ENCODE measurements at places on chromosomes 11 and 22.

- DNase-seq: no peak
These were observed 30.5 kb downstream of the LMO2 start for GRCh38 chr11:33861386-33861785.

GRCh38 chr11:31805629-31806185, 5.4 kb downstream of the PAX6 start:
- no peak for DNase-seq

DNA sequence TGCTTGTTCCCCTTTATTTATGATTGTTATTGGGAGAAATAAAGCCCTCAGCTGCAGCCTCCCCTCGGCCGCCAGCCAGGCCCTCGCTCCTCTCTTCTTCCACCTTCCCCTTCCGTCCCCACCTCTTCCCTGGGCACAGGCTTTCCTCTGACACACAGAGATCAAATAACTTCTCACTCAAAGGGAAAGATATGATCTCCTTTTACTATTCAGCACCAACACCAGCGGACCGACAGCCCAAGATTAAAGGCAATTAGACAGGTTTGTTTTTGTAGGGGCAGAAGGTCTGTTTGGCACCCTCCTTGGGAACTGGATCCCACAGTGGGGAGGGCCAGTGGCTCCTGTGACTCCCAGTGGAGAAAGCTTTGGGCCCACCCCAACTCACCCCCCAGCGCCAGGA, 23.0 kb downstream of the NECTIN1 start:
- DNase-seq: no peak

DNA sequence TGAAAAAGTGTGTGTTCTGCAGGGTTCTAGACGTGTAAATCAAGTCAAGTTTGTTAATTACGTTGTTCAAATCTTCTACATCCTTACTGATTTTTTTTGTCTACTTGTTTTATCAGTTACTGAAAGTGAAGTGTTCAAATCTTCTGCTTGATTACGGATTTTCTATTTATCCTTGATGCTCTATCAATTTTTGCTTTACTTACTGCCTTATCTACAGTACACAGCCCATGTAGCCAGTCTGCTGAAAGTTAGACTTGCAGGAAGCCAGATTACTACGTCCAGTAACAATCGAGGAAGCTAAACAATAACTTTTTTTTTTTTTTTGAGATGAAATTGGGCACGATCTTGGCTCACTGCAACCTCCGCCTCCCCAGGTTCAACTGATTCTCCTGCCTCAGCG, 15.6 kb upstream of the C11orf24 start:
- no peak for DNase-seq

DNA sequence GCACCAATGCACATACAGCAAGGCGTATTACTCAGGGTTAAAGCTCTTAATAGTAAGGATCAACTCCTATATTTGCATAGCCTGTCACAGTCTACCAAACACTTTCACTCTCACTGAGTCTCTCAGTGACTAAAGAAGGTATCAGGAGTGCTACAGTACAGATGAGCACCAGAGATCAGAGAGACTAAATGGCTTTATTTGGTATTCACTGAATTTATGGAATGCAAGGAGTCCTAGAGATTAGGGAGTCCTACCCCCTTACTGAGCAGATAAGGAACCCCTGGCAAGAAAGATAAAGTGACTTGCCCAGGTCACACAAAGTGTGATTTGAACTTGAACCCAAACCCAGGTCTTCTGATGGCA, 396.4 kb upstream of the CCDC90B start:
- no peak for DNase-seq

- DNase-seq: peak; percentile 25
These were observed 13.5 kb downstream of the PGA5 start for GRCh38 chr11:61254403-61255025.

- DNase-seq: no peak
These were observed 121.7 kb upstream of the CRYBB3 start for GRCh38 chr22:25077964-25078363.

GRCh38 chr11:44537679-44538078, 27.8 kb upstream of the CD82 start:
- no peak for DNase-seq

- DNase-seq: no peak
These were observed 36.6 kb upstream of the PAX6 start for GRCh38 chr11:31847761-31848160.

DNA sequence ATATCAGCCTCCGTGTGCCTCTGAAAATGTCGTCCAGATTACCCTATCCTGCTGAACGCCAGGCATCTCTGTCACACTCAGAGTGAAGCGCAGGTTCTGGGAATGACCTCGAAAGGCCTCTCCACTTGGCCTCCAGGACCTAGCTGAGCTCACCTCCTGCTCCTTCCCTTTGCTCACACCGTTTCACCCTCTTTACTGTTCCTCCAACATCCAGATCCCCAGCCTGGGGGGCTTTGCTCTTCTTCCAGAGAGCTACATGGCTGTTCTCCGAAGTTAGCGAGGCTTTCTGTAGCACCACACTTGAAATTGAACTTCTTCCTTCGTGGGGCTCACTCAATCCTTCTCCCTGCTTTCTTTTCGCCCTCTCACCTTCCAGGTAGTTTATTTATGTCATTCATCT, 27.9 kb downstream of the GLB1L2 start:
- DNase-seq: no peak

GRCh38 chr11:118353084-118353710, 6.2 kb upstream of the UBE4A start:
- DNase-seq: no peak

- no peak for DNase-seq
These were observed 12.5 kb downstream of the CCDC34 start for GRCh38 chr11:27350511-27350910.

- no peak for DNase-seq
These were observed 15.0 kb downstream of the SYT13 start for GRCh38 chr11:45270946-45271716.

- no peak for DNase-seq
These were observed 76.0 kb upstream of the WNT7B start for GRCh38 chr22:46052801-46053562.

- no peak for DNase-seq
These were observed 164.7 kb upstream of the GUCY1A2 start for GRCh38 chr11:107182978-107183377.

- no peak for DNase-seq
These were observed 852 bp downstream of the BUD13 start for GRCh38 chr11:116771935-116772334.

DNA sequence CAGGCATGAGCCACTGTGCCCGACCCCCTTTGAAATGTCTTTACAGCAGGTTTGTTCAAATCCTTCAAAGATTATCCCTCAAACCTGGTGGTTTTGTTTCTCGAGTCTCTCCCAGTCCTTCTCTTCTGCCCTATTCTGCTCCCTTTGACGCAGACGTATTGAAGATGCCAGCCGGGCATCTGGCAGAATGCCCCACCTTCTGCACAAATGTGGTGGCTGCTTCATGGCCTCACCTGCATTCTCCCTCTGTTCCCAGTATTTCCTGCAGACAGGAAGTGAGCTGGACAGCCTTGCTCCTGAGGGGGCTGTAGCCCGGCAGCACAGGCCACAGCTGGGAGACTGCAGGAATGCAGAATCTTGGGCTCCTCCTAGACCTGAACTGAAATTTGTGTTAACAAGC, 4.8 kb upstream of the NAP1L4 start:
- no peak for DNase-seq

DNA sequence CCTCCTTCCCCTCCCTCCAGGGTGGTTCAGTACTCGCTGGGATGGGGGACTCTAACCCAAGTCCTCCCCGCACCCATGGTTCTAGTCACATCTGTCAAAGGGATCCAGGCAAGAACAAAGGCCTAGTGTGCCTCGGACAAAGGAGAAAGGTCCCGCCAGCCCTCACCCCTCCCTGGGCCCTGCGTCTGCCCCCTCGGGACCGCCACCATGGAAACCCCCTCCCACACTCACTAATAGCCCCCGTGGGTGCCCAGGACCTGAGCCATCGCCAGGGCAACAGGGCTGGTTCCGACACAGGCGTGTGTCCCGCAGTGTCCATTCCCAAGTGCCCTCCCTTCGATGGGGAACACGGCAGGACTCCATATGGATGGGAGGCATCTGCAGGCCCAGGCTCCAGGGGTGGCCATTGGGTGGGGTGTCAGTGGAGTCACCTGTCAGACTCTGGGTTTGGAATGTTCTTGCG, 5.1 kb upstream of the CARNS1 start:
- DNase-seq: no peak

GRCh38 chr22:47779474-47779873, 1017.0 kb downstream of the TBC1D22A start:
- no peak for DNase-seq

DNA sequence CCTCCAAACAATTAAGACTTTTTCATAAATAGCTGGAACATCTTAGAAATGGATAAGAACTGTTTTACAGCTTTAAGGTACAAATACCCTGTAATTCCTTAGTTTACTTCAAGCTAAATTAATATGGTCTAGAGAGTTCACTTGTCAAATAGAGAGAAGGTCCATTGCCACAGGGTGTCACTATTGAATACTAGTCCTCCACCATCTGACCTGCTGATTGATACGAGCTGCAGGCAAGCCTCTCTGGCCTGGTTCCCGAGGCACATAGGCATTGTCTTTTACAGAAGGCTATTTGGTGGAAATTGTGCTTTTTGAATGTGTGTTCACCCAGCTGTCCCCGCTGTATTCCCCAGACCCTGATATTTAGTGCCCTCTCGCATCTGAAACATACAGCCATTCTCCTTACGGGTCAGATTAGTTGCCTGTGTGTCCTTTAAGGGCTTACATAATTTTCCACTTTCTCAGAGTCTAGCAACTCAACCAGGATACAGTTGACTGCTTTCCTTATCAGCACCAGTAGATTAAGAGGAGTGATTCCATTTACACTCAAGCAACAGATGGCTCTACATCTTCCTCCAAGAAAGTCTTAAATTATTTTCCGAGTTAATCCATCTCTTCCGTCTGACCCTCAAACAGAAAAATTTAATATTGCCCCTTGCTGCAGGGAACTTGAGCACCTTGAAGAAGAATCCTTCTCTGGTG, 788.8 kb upstream of the FAT3 start:
- DNase-seq: no peak

DNA sequence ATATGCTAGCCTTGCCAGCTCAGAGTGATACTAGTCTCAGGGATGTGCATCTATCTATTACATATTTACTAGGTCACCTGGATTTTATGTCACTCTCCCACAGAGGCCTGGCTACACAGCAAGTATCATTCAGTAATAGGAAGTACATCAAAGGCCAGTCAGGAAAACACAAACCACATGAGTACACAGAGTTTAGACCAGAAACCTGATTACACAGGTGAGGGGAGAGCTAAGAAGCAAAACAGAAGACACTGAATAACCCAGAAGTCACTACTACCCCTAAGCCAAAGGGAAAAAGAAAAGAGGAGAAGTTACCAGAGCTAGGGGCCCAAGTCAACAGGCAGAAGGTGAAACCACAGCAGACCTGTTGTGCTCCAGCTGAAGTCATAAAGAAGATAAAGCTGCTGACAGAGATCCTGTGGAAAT, 13.3 kb downstream of the LPXN start:
- no peak for DNase-seq

DNA sequence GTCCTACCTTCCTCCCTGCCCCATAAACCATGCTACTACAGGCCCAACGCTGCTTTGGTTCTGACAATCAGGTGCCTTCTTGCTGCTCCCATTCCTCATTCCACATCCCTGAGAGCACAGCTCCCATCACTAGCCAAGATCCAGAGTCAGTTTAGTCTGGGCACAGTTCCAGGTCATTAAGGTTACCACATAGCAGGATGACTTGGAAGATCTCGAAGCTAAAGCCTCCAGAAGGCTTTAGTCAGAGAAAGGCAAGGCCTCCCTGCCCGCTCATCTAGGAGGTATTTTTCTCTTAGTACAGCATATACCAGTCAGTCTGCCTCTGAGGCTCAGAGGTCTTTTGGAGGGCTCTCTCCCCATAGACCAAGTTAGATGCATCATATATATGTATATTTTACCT, 30.3 kb downstream of the TRIM66 start:
- DNase-seq: no peak

- no peak for DNase-seq
These were observed 322.0 kb downstream of the CTTN start for GRCh38 chr11:70720281-70720680.

DNA sequence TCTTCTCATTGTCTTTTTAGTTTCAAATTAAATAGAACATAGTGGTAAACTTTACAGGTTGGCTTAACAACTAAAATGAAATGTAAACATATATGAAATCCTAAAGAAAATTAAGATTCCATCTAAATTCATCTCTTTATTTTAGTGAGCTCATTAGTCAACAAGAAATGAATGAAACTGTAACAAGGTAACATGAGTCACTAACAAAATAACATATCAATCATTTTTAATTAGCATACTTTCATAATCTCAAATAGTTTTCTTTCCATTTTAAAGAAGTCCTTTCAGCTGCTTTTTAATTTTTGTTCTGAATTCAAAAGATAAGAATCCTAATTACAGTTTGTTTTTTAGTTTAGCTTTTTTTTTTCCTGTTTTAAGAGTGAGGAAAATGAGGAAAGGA, 688.6 kb upstream of the TENM4 start:
- DNase-seq: no peak

GRCh38 chr22:50317178-50317577, 9.6 kb downstream of the DENND6B start:
- no peak for DNase-seq

GRCh38 chr22:50148991-50149721, 21.4 kb upstream of the PANX2 start:
- peak; percentile 68 for DNase-seq
